ENCODE measurements at places on chromosomes 4 and X. TPM values are rescaled to one million over a fixed set of nuclear protein-coding genes. Genes with fewer than 3 reads are reported as not detected.

DNA sequence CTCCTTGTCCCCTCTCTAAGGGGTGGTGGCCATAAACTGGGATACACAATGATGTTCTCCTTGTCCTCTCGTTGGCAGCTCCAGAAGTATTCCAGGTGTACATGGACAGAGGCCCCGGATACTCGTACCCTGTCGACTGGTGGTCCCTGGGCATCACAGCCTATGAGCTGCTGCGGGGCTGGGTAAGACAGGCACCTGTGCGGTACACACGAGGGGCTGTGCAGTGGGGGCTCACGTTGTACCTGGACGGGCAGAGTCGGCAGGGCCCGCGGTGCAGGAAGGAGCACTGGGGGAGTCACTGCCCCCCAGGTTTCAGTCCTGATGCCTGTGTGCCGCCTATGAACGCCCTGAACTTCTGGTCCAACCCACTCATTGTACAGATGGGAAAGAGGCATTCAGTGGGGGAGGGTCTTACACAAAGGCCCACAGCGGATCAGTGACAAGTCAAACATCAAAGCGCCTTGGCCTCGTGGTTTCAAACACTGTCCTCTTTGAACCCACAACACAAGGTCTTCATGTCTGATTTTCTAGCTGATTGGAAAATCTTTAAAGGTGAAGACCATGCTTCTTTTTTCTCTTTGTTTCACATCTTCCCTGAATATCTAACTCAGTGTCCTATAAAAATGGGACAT, 261.6 kb downstream of the EVC2 start:
- peaks cover 1% of the 10 kb centered on the region for H3K27me3 ChIP-seq
- DNase-seq: no peak
- no peaks in the 10 kb centered on the region for H3K36me3 ChIP-seq
- no peak overlapping the region for H3K27ac ChIP-seq

- H3K36me3 ChIP-seq: no peaks in the 10 kb centered on the region
- H3K27me3 ChIP-seq: no peaks in the 10 kb centered on the region
- DNase-seq: no peak
- H3K4me1 ChIP-seq: no peaks in the 10 kb centered on the region
Measured at GRCh38 chrX:43580621-43581020, 75.5 kb upstream of the MAOA start.

GRCh38 chr4:177638871-177639270, 196.6 kb upstream of the AGA start:
- H3K27ac ChIP-seq: no peak overlapping the region

GRCh38 chr4:153131596-153131995, 72.6 kb upstream of the TRIM2 start:
- H3K27ac ChIP-seq: no peak overlapping the region
- H3K4me3 ChIP-seq: no peak overlapping the region
- H3K27me3 ChIP-seq: no peaks in the 10 kb centered on the region

The HS3ST1 gene
- not detected for total RNA-seq

All from HFFc6 (cell line).